HCT116 (cell line): ENCODE measurements at places on chromosomes 11 and 22. TPM values are rescaled to one million over a fixed set of nuclear protein-coding genes. Genes with fewer than 3 reads are reported as not detected.

Gene GVQW3
- 4.7 TPM for total RNA-seq

Gene ARHGAP42
- 12.3 TPM for total RNA-seq

Gene IGLL1
- not detected for total RNA-seq

Gene OR51B4
- total RNA-seq = 43.7 TPM

Gene SYNGR1
- total RNA-seq = 20.7 TPM

Gene PRR33
- total RNA-seq = not detected

- no peaks in the 10 kb centered on the region for H3K36me3 ChIP-seq
- H3K4me3 ChIP-seq = no peak overlapping the region
- DNase-seq = no peak
- peaks cover 13% of the 10 kb centered on the region; the same call in 1 of the 2 replicates for H3K27me3 ChIP-seq
- H3K4me1 ChIP-seq = no peaks in the 10 kb centered on the region
Observed at GRCh38 chr11:126140926-126141280, 70.5 kb downstream of the RPUSD4 start.

- DNase-seq = peak; percentile 8
- no peaks in the 10 kb centered on the region; the same call in 1 of the 2 replicates for H3K4me1 ChIP-seq
- no peak overlapping the region for H3K4me3 ChIP-seq
- no peaks in the 10 kb centered on the region for H3K36me3 ChIP-seq
- H3K27ac ChIP-seq = no peak overlapping the region
Observed at GRCh38 chr11:74783241-74783871, 34.7 kb downstream of the RNF169 start.

DNA sequence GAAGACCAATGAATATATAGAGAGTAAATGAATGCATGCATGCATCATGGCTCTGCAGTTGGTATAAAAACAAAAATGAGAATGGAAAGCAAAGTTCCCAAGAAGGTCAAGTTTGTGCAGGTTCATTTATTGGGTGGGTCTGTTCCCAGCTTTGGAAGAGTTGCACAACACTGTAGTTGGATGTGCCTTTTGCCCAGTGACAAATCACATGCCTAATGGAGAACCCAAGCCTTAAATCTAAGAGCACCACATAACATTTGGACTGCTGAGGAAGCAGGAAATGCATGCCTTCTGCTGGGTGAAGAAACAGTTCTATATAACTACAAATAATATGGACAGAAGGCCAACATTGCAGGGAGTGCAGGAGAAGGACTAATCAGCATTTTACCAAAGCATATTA lies 30.6 kb downstream of the PRCP start:
- no peak for DNase-seq
- H3K36me3 ChIP-seq = no peaks in the 10 kb centered on the region
- H3K27ac ChIP-seq = no peak overlapping the region
- no peaks in the 10 kb centered on the region for H3K27me3 ChIP-seq
- no peaks in the 10 kb centered on the region for H3K4me1 ChIP-seq
- H3K4me3 ChIP-seq = no peak overlapping the region

DNA sequence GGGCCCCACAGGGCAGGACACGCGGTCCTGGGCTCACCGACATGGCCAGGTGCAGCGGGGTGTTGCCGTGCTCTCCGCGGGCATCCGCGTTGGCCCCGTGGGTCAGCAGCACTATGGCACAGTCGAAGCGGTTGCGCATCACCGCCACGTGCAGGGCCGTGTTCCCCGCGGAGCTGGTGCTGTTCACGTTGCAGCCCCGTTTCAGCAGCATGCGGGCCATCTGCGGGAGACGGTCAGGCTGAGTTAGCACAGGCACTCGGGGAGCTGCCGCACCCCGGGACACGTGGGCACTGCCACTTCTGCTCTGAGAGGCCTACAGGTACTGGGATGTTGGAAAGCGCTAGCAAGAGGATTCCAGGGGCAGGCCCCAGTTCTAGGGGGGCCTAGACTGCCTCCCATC lies 22.3 kb upstream of the BAIAP2L2 start:
- H3K27me3 ChIP-seq = no peaks in the 10 kb centered on the region
- no peak for DNase-seq
- no peak overlapping the region for H3K4me3 ChIP-seq
- no peaks in the 10 kb centered on the region; the same call in 1 of the 2 replicates for H3K36me3 ChIP-seq
- H3K4me1 ChIP-seq = peaks cover 14% of the 10 kb centered on the region

DNA sequence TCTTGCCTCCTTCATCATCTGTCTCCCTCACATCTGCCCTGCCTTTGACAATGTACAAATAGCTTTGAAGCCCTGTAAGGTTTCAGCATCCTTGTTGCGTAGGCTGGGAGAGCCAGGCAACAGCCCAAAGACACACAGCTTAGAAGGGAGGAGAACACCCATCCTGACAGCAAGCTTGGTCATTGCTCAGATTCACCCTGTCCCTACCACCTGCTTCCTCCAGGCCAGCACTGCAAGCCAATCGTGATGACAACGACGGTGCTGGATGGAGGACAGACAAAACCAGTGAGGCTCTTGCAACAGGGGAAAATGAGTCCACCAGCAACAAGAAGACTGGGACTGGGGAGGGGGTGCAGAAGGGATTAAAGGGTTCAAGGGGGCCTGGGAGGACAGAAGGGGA lies 32.9 kb upstream of the CD5 start:
- no peak overlapping the region for H3K4me3 ChIP-seq
- no peak overlapping the region for H3K27ac ChIP-seq
- no peaks in the 10 kb centered on the region for H3K27me3 ChIP-seq
- no peaks in the 10 kb centered on the region for H3K36me3 ChIP-seq
- no peak for DNase-seq

- no peaks in the 10 kb centered on the region for H3K36me3 ChIP-seq
- DNase-seq = no peak
- no peak overlapping the region for H3K27ac ChIP-seq
- H3K4me1 ChIP-seq = peaks cover 7% of the 10 kb centered on the region; the same call in 1 of the 2 replicates
- H3K27me3 ChIP-seq = no peaks in the 10 kb centered on the region
Observed at GRCh38 chr22:49300951-49301397, 526.7 kb downstream of the BRD1 start.

GRCh38 chr11:96257972-96258934 lies 84.7 kb downstream of the MAML2 start:
- DNase-seq = no peak
- peaks cover 36% of the 10 kb centered on the region for H3K4me1 ChIP-seq
- H3K4me3 ChIP-seq = no peak overlapping the region
- H3K27me3 ChIP-seq = no peaks in the 10 kb centered on the region

GRCh38 chr11:106242718-106243415 lies 165.4 kb downstream of the AASDHPPT start:
- H3K4me3 ChIP-seq = no peak overlapping the region
- no peak overlapping the region for H3K27ac ChIP-seq
- no peaks in the 10 kb centered on the region for H3K27me3 ChIP-seq
- H3K4me1 ChIP-seq = no peaks in the 10 kb centered on the region

GRCh38 chr11:67366961-67367760 lies 6.2 kb downstream of the CLCF1 start:
- H3K36me3 ChIP-seq = no peaks in the 10 kb centered on the region
- H3K27ac ChIP-seq = no peak overlapping the region; the same call in 1 of the 2 replicates
- DNase-seq = no peak
- H3K4me3 ChIP-seq = no peak overlapping the region
- no peaks in the 10 kb centered on the region for H3K27me3 ChIP-seq

DNA sequence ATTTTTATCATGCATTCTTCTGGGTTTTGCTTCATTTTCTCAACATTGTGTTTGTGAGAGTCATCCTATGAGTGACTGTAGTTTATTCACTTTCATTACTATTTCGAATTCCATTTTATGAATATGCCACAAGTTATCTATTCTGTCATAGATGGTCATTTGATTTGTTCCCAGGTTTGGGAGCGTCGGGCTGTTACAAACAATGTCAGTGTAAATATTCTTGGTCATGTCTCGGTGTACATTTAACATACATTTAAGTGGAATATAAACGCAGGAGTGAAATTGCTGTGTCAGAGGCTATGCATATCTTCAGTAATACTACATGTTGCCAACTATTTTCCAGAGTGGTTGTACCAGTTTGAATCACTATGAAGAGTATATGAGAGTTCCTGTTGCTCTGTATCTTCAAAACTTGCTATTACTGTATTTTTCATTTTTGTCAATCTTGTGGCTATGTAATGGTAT lies 2.4 kb downstream of the TRIM44 start:
- H3K27me3 ChIP-seq = no peaks in the 10 kb centered on the region
- no peak for DNase-seq
- no peak overlapping the region for H3K27ac ChIP-seq
- H3K4me3 ChIP-seq = no peak overlapping the region

GRCh38 chr11:110160016-110160415 lies 66.8 kb downstream of the ZC3H12C start:
- no peaks in the 10 kb centered on the region for H3K4me1 ChIP-seq
- no peak overlapping the region for H3K27ac ChIP-seq
- 0 out of 2 replicates have a peak, but pooled peaks cover 3% of the 10 kb centered on the region for H3K36me3 ChIP-seq
- DNase-seq = no peak
- no peak overlapping the region for H3K4me3 ChIP-seq
- H3K27me3 ChIP-seq = no peaks in the 10 kb centered on the region

GRCh38 chr11:123211149-123211852 lies 16.3 kb upstream of the CLMP start:
- H3K4me1 ChIP-seq = no peaks in the 10 kb centered on the region
- no peak overlapping the region for H3K27ac ChIP-seq
- no peak for DNase-seq

- peaks cover 100% of the 10 kb centered on the region for H3K27me3 ChIP-seq
- no peaks in the 10 kb centered on the region for H3K36me3 ChIP-seq
- no peak for DNase-seq
- no peaks in the 10 kb centered on the region for H3K4me1 ChIP-seq
- H3K27ac ChIP-seq = no peak overlapping the region
Observed at GRCh38 chr11:18934195-18934814, 4.9 kb downstream of the MRGPRX1 start.

DNA sequence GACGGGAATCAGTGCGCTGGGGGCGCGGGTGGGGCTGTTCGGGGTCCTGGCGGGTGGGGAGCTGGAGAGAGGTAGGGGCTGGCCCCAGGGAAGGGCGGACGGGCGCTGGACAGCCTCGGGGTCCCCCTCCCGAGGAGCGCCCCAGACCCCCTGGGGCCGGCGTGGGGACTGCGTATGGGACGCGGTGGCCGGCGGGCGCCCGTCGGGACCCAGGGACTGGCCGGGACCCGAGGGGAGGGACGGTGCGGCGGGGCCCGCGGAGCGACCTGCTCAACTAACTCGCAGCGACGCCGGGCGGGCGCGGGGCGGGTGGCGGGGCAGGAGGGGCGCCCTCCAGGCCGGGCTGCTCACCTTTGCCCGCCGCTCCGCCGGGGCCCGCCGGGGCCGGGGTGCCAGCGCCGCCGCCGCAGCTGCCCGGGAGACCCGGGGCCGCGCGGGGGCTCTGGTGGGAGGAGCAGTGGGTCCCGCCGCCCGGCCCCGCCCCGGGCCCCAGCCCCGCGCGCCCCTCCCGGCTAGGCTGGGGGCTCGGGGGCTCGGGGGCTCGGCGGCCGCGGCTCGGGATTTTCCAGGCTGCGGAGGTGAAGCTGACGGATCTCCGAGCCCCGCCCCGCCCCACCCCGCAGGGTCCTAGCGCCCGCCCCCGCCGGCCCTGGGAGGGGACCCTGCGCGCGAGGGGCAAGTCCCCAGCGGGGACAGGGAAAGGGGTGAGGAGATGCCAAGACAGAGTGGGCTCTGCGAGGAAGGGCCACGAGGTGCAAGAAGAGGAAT lies 12.3 kb downstream of the STARD10 start:
- peaks cover 49% of the 10 kb centered on the region for H3K4me1 ChIP-seq
- H3K36me3 ChIP-seq = no peaks in the 10 kb centered on the region
- peak overlapping the region; percentile 59 for H3K4me3 ChIP-seq
- H3K27me3 ChIP-seq = no peaks in the 10 kb centered on the region
- DNase-seq = no peak
- peak overlapping the region; percentile 46; the same call in 1 of the 2 replicates for H3K27ac ChIP-seq

DNA sequence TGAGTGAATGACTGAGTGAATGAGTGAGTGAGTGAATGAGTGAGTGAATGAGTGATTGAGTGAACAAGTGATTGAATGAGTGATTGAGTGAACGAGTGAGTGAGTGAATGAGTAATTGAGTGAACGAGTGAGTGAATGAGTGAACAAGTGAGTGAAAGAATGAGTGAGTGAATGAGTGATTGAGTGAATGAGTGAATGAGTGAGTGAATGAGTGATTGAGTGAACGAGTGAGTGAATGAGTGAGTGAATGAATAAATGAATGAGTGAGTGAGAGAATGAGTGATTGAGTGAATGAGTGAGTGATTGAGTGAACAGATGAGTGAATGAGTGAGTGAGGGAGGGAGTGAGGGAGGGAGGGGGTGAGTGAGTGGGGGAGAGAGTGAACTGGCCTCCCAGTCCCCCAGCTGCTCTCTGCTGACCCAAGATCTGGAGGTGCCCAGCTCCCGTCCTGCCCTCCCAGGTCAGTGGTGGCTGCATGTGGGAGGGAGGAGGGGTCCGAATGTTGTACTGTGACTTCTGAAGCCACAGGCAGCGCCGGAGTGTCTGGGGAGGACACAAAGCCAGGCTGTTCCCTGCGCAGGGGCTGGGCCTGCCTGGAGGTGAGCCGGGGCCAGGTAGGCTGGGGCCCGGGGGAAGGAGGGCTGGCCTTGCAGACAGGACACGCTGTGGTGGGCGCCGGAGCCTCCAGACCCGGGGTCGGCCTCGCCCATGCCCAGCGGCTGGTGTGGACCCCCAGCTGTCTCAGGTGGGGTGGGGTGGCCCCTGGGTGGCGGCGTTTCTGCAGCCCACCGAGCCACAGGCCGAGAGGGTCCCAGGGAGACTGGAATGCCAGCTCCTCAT lies 17.8 kb upstream of the PIM3 start:
- H3K36me3 ChIP-seq = no peaks in the 10 kb centered on the region
- no peak overlapping the region; the same call in 1 of the 2 replicates for H3K27ac ChIP-seq
- H3K4me1 ChIP-seq = peaks cover 8% of the 10 kb centered on the region
- no peak overlapping the region for H3K4me3 ChIP-seq
- DNase-seq = no peak
- no peaks in the 10 kb centered on the region for H3K27me3 ChIP-seq
